ENCODE measurements at places on chromosomes 4 and X. TPM values are rescaled to one million over a fixed set of nuclear protein-coding genes. Genes with fewer than 3 reads are reported as not detected.

GRCh38 chr4:174036111-174036510 is 247.4 kb downstream of the FBXO8 start:
- DNase-seq: no peak

GRCh38 chrX:6383917-6384316 is 151.0 kb downstream of the VCX3A start:
- no peak for DNase-seq

The ADH1A gene
- total RNA-seq: not detected

The BMPR1B gene
- total RNA-seq: not detected

DNA sequence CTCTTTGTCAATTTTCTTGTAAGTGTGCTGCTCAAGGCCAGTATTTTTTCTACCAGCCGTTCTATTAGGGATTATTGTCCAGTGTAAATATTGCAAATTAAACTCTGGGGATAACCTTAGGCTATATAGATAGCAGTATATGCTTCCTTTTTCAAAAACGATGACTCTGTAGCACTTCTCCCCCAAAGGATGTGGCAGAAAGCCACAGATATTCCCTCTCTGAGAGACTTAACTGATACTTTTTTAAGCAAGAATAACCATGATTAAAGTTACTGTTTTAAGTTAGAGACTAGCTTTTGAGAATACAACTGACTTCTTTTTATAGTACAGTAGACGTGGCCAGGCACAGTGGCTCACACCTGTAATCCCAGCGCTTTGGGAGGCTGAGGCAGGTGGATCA is 130.0 kb downstream of the FHIP1A start:
- DNase-seq: no peak

DNA sequence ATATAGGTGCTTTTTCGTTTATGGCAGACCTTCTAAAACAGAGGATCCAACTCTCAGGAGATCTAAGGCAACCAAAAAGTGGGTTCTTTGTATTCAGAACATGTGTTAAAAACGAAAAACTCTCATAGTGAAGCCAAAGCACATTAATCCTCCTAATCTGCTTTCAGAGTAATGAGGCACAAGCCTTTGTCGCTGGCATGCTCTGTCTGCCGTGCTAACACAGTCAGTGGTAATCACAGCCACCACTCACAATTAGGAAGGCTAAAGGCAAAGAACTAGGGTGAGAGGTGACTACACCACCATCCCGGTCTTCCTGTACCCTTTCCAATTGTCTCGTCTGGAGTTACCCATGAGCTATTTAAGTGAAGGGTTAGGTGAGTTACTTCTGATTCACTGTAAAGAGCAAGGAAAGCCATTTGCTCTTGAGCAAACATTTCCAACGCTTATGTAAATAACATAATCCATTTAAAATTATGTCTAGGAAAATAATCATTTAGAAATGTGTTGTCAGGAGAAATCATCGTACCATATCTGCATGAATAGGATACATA is 40.7 kb downstream of the NPY2R start:
- DNase-seq: no peak

- no peak for DNase-seq
Observed at GRCh38 chr4:31360786-31361185, 640.6 kb downstream of the PCDH7 start.

The MAGEA1 gene
- not detected for total RNA-seq

The HMX1 gene
- not detected for total RNA-seq

DNA sequence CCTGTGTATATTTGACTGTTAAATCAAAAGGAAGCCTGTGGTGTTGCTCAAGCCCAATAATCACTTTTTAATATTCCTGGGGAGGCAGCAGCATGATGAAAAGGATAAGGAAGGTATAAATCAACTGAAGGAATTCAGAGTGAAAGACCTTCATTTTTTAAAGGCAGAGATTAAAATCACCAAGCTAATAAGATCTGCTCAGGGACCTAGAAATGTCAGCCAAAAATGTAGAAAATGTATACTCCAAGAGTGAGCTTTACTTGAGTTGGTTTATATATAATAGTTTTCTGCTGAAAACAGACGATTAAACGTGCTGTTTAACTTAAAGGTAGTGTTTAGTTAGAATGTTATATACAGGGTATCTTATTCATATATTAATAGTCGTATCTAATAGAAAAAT is 549.3 kb downstream of the IQCM start:
- no peak for DNase-seq

The PHOX2B gene
- total RNA-seq: not detected

DNA sequence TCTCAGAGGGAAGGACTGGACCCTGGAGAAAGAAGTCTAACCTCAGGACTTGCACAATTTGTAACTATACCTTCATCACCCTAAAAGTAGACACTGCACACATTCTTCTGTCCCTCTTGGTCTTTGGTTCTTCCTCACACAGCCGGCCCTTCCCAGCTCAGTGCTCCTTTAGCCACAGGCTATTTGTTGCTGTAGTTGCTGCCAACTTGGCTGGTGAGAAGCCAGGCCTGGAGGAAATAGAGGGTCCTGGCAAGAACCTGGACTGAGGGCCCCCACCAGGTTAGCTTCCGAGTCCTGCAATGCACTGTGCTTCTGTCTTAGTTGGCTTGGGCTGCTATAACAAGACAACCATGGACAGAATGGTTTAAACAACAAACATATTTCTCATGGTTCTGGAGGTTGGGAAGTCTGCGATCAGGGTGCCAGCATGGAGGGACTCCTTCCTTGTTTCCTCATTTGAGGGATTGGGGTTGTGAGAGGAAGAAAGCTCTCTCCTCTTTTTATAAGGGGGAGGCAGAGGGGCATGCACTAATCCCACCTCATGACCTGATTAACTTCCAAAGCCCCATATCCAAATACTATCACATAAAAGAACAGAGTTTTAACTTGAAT is 4.4 kb upstream of the FGF5 start:
- no peak for DNase-seq

GRCh38 chrX:86329174-86329573 is 180.9 kb downstream of the DACH2 start:
- DNase-seq: no peak

Data from activated naive CD8-positive, alpha-beta T cell treated with anti-CD3 and anti-CD28 coated beads for 36 hours (primary cell).